Bronchial epithelial cell (primary cell): ENCODE measurements at places on chromosomes 11 and 22. TPM values are rescaled to one million over a fixed set of nuclear protein-coding genes. Genes with fewer than 3 reads are reported as not detected.

Gene PANX2
- total RNA-seq = 0.26 and 0.77 TPM in 2 replicates

Gene UPK2
- total RNA-seq = 0.13 TPM in 1 of 2 replicates, not detected in the other

Gene SOX6
- 0.53 and 2.7 TPM in 2 replicates for total RNA-seq

Gene SULT4A1
- under 0.01 TPM in 2 replicates for total RNA-seq

Gene RFPL3
- total RNA-seq = not detected in 2 replicates

Gene OTOG
- not detected in 2 replicates for total RNA-seq

Gene CASP4
- 172 and 250 TPM in 2 replicates for total RNA-seq

Gene F2
- total RNA-seq = 0.26 and 0.38 TPM in 2 replicates

Gene MDK
- total RNA-seq = 10.2 and 11.6 TPM in 2 replicates

Gene ZC3H7B
- total RNA-seq = 14.5 and 21.9 TPM in 2 replicates

Gene CDC42EP2
- 1.9 and 2.4 TPM in 2 replicates for total RNA-seq

Gene TRMT112
- 355 and 587 TPM in 2 replicates for total RNA-seq
